Myocyte (in vitro differentiated cells): ENCODE measurements at places on chromosomes 5 and 9. TPM values are rescaled to one million over a fixed set of nuclear protein-coding genes. Genes with fewer than 3 reads are reported as not detected.

TSLP gene
- 0.42 and 1.2 TPM in 2 replicates for total RNA-seq

LRRC8A gene
- total RNA-seq = 35.3 and 51.9 TPM in 2 replicates

IFNA21 gene
- not detected in 2 replicates for total RNA-seq

TMEM174 gene
- total RNA-seq = not detected in 2 replicates

SPATA31A3 gene
- total RNA-seq = not detected in 2 replicates
